ENCODE measurements at places on chromosomes 1 and 21.

DNA sequence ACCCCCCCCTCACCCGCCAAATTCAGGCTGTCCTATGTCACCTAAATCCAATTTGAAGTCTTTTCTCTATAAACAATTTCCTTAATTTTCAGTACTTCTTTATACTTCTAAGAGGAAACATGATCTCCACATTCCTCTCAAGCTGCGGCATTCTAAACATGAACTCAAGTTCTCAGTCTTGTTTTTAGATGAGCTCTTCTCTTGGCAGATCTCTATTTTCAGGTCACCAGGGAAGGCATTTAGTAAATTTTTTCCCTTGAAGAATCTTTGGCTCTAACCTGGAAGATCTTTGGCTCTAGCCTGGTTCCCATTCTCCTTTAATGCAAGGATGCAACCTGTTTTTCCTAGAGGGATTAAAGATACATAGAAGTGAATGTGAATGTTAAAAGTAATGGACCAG is 193.4 kb downstream of the ATG4C start:
- DNase-seq: no peak

DNA sequence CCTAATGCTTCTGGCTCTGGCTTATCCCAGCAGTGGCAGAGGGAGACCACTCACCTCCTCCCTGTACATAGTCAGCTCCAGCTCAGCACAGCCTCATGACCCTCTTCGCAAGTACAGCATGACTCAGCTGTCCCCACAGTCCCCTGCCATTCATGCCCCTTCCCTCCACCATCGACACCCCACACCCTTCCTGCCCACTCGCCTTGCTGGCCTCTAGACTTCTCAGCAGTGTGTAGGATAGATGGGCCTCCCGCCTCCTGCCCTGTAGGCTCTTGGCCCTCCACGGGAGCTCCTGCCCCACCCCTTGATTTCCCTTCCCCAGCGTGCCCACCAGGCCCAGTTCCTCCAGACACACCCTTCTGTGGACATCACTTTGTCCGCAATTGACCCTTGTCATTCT is 9.8 kb downstream of the NPR1 start:
- DNase-seq: no peak

DNA sequence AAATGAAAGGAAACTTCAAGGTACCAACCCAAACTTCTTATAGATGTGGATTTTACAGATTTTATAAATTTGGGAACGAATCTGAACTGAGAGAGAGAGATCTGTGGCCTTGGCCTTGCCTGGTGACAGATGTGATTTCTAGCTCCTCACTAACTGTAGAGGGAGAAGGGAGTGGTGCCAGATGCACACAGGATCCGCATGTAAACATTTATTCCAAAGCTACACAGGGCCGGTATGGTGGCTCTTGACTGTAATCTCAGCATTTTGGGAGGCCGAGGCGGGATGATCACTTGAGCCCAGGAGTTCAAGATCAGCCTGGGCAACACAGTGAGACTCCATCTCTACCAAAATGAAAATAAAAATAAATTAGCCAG is 77.1 kb downstream of the PGBD5 start:
- no peak for DNase-seq

DNA sequence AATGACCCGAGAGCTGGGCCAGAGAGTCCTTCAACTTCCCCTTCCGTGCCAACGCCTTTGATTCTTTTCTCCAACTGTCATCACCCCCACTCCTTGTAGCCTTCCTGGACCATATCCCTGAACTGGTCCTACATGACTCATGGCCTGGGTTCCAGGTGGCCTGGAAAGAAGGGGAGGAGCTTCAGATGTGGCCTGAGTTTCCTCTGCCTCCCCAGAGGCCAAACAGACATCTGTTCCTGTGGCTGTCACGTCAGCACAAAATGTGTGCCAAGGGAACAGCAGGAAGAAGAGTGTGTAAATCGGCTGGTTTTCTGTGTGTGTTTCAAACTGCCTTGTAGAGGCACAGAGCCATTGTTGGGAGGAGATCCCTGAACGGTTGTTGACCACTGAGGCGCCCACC is 24.9 kb upstream of the KIRREL1 start:
- DNase-seq: no peak

- DNase-seq: no peak
These were observed 34.0 kb downstream of the BACH1 start for GRCh38 chr21:29332461-29333362.

DNA sequence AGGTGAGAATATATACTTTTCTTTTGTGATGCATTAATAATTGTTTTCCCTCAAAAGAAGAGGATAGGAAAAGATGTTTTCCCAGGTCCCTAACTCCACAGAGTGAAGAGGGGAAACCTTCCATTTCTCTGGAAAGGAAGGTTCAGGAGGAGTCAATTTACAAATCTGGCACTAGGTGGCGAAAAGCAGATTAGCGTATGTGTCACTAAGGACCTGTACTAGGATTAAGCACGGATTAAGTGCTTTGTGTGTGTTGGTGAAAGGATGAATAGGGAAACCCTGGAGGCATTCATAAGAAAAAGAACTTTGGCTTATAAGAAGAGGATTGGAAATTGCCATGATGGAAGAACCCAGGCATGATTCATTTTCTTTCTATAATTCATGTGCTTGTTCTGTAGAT is 410.1 kb upstream of the PLXNA2 start:
- no peak for DNase-seq

GRCh38 chr1:8055973-8056372 is 29.9 kb upstream of the ERRFI1 start:
- DNase-seq: no peak

DNA sequence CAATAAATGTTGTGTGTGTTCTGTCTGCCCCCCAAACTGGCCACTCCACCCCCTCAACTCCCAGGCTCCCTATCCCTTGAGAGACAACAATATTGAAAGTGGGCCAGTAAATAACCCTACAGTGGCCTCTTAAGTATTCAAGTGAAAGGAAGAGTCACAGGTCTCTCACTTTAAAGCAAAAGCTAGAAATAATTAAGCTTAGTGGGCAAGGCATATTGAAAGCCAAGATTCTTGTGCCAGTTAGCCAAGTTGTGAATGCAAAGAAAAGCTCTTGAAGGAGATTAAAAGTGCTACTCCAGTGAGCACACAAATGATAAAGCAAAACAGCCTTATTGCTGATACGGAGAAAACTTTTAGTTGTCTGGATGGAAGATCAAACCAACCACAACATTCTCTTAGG is 158.4 kb downstream of the GABPA start:
- DNase-seq: no peak

DNA sequence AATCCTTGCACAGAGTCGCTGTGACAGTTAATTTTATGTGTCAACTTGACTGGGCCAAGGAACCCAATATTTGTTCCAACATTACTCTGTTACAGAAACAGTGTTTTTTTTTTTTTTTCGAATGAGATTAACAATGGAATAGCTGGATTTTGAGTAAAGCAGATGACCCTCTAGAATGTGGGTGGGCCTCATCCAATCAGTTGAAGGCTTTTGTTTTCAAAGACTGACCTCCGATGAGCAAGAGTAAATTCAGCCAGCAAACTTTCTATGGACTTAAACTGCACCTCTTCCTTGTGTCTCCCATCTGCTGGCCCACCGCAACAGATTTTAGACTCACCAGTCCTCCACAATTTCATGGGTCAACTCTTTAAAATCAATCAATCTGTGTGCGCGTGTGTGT is 17.0 kb downstream of the CRYZ start:
- DNase-seq: no peak

DNA sequence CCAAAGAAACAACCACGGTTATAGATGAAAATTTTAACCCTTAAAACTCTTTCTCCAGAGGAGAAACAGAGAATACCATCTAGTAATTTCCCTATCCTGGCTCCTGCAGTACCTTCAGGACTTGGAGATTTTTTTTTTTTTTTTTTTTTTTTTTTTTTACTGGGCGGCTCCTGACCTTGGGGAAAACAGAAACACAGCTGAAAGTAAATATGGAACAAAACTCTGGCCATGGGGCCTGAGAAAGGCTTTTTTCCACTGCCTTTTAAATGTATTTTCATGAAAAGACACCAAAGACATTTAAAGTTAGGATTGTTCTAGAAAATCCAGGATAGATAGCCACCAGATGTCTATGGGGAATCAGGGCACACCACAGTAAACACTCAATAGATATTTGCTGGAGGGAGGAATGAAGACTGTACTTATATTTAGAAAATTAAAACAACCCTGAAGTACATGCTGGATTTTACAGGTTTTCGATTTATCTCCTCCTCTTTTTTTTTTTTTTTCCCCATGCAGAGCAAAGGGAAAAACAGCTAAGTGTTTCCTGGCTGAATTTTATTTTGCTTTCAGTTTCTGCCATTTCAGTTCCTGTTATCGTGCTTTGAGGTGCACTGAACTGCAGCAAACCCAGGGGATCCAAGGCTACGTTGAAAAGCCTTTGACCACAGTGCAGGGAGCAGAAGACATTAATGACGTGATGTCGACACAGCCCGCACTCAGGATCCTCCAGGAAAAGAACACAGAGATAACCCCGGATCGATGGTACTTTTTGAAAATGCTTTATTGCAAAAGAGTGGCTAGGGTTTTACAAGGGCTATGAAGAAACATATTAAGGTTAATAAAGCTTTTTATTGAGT is 35.7 kb upstream of the CNN3 start:
- peak; percentile 3 for DNase-seq

GRCh38 chr1:227958617-227959324 is 11.0 kb upstream of the WNT9A start:
- DNase-seq: no peak

DNA sequence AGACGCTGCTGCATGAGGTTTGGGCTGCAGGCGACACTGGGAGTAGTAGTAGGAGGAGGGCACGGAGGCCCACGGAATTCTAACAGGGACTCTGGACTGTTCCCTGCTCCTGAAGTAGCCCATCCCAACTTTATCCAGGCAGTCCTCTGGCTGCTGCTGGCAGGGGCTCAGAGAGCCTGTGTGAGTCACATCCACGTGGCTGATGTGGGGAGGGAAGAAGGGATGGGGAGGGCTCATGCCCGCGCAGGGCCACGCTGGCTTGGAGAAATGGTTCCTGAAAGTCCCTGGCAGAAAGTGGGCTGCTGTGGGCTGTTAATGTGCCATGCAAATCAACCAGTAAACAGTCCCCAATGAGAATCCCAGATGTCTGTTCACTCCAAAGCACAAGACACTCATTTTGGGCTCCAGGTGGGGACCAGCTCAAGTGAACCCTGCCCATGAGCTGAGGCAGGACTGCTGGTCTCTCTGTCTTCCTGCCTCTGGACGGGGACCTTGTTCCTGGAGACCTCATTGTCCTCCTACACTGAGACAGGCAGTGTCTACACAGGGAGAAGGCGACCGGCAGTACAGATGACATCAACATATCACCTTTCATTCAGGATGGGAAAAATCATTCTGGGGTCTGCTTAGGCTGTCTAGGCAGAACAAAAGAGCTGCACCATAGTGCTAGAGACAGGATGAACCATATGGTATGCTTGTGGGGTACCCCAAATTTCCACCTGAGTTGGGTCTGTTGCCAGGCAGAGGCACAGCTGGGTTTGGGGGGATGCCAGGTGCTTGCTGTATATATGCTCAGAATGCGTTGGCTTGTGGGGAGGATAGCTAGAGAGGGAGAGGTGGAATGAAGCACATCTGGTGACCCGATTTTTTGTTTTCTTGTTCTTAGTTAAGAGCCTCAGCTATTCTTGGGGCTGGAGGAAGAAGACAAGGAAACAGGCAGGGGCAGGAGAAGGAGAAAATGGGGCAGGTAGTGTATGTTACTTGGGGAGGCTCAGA is 57.9 kb upstream of the FMOD start:
- no peak for DNase-seq

GRCh38 chr1:77605246-77606026 is 77.0 kb downstream of the ZZZ3 start:
- no peak for DNase-seq

GRCh38 chr1:102853136-102853535 is 255.2 kb downstream of the COL11A1 start:
- no peak for DNase-seq

DNA sequence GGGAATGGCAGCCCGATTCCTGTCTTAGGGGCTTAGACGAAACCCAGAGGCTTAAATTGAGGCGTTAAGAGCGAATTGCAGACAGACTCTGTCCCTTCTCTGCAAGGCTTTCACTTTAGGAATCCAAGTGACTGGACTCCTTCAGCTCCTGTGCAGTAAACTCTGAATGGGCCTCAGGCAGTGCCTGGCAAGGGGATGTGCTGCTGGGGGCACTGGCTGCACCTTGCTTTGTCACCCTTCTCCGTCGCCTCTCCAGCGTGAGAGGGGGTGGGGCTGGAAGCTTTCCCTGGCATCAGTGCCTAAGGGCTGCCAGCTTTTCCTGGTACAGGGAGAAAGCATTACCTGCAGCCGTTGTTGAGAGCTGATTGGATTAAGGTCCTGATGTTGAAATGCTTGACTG is 39.9 kb upstream of the NFASC start:
- DNase-seq: no peak

DNA sequence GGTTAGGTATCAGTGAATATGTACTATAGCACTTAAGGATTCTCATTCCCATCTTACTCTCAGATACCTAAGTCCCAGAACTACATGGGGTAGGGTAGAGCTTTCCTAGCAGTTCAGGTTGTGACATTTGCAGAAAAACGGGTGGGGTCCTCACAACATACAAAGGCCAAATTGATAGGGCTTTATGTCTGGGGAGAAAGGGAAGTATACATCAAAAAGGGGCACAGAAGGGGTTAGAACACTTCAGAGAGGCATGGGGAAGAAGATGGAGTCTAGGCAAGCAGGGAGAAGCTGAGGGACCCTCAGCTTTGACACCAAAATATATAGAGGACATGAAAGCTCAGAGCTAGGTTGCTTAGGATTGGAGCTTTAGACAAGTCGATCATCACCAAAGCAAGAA is 3.6 kb downstream of the UROD start:
- DNase-seq: no peak

DNA sequence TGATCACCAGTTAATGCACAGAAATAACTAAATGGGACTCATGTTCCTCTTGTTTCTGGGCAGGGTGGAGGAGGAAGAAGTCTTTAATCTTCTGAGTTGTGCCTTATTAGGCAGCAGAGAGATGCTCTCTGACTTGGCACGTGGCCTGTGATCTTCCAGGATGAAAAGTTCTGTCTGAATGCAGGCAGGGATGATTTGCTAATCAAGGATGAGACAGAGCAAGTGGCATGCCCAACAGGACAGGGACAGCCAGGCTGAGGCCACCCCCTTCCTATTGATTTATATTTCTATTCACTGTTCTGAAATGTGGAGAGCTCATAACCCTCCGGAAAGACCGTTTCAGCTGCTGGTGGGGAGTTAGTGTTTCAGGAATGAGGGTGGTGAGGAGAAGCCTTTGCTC is 477.8 kb upstream of the CAMK1G start:
- DNase-seq: no peak
